Ureter (tissue), 1 donor: ENCODE measurements at places on chromosomes 1 and 21. TPM values are rescaled to one million over a fixed set of nuclear protein-coding genes. Genes with fewer than 3 reads are reported as not detected.

DNA sequence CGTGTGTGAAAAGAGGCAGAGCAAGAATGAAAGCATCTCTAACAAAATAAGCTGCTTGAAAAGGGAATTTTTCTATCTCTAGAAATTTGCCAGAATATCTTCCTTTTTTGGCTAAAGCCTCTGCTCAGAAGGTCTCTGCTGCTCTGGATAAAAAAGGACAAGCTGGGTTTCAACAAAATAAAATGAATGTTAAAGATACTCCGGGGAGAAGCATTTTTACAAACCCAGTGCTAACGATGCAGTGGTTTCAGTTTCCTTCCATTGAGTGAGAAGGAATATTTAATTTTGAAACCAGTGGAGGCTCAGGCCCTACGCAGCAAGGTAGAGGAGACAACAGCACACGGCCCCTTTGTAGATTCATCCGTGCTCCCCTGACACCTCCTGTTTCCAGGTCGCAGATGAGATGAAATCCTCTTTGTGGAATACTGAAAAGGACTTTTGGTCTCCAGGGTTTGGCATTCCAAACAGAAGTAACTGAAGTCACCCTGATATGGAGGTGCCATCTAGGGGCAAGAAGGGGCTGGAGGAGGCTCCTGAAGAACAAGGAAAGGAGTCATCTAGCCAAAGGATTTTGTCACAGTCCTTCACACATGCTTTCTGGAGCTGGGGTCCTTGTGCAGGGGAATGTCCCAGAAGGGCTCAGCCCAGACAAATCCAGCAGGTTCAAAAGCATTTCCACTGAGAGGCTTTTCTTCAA is 65.7 kb upstream of the SYT6 start:
- no peak for DNase-seq

DNA sequence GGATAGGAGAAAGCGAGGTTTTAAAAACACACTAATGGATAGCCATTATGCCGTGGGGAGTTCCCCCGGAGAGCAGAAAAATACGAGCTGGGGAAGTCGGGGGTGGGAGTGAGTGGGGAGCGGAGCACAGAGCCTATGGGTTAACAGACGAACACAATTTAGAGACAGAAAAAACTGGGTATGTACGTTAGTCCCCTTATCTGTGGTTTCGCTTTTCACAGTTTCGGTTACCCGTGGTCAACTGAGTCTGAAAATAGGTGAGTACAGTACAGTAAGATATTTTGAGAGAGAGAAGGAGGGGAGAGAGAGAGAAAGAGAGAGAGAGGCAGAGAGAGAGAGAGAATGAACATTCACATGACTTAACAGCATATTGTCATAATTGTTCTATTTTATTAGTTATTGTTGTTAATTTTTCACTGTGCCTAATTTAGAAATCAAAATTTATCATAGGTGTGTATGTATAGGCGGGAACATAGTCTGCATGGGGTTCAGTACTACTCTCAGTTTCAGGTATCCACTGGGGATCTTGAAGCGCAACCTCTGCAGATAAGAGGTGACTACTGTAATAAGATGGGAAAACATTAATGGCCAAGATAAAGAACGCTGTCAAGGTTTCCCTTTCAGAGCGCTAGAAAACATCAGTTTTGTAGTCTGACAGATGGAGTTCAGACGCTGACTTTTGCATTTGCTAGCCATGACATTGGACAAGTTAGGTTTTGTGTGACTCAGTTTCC is 125.6 kb upstream of the LMO4 start:
- DNase-seq, result no peak

DNA sequence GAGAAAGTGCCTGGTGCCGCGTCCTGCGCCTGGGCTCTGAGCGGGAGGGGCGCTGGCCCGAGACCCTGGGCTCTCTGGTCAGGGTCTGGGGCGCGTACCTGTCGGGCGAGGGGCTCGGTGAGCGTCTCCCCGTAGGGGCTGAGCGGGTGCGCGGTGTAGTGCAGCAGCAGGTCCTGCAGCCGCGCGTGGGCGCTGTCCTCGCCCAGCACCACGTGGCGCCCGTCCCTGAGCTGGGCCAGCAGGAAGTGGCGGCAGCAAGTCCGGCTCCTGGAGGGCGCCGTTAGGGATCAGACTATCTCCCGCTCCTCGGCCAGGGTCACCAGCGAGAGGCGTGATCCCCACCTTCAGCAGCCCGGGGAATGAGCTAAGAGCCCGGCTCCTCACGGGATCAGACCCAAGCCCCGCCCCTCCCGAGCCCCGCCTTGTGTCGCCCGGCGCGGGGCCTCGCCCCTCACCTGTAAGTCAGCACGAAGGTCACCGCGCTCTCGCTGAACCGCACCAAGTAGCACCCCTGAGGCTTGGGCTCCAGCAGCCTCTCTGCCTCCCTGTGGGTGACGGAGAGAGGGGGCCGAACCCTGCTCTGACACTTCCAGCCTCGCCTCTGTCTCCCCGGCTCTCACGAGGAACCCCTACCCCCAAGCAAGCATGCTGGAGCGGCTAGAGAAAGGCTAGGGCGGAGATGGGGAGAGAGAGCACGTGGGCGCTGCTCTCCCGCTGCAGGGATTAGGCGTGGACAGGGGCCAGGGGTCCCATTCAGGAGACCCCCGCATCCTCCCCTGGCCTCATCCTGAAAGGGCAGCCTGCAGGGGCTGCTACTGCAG is 2.7 kb downstream of the SH2D2A start:
- peak; percentile 64 for DNase-seq

- no peak for DNase-seq
Observed at GRCh38 chr1:205108464-205108863, 13.3 kb downstream of the RBBP5 start.

S100A5 gene
- 0.86 TPM for total RNA-seq

C1orf210 gene
- 12.0 TPM for total RNA-seq

LRRC38 gene
- total RNA-seq, result not detected
